ENCODE measurements at places on chromosomes 3 and 15. TPM values are rescaled to one million over a fixed set of nuclear protein-coding genes. Genes with fewer than 3 reads are reported as not detected.

Gene ESYT3
- total RNA-seq: 1.9 TPM

Gene SECISBP2L
- 34.9 TPM for total RNA-seq

Gene NUTM1
- not detected for total RNA-seq

Gene PLSCR5
- not detected for total RNA-seq

DNA sequence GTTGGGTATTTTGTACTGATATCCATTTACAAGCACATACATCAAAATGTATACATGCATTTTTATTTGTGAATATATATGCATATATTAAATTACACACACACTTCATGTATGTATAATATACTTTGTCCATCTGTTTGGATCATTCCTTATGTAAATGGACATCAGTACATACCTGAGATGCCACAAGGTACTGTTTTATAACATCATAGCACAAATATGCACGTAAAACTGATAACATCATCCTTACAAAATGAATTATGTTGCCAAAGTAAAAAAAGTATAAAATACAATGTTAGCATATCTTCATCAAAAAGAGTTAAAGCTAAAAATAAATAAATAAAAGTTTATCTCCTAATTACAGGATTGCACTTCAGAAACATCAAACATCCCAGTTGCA lies 634.8 kb upstream of the UBE2E2 start:
- no peaks in the 10 kb centered on the region for H3K36me3 ChIP-seq
- H3K4me1 ChIP-seq: no peaks in the 10 kb centered on the region
- no peak overlapping the region for H3K27ac ChIP-seq
- no peak for DNase-seq

DNA sequence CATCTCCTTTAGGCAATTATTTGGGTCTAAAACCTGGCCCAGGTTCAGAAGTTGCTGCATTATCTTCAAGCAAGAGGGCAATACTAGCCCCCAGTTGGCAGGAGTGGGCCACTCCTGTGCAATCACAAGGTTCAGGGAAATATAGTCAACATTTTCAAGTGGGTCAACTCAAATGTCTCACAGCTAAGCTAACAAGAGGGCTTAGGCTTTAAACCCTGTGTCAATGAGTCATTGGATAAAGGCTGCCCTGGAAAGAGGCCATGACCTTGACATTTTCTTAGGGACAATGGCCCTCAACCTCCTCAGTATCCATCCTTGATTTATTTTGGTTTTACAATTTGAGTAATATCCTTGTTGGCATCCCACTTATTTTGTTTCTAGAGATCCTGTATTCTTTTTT lies 73.5 kb upstream of the DCP1A start:
- H3K4me1 ChIP-seq: no peaks in the 10 kb centered on the region
- no peak for DNase-seq
- no peak overlapping the region for H3K4me3 ChIP-seq
- H3K27me3 ChIP-seq: no peaks in the 10 kb centered on the region
- no peak overlapping the region for H3K27ac ChIP-seq
- H3K36me3 ChIP-seq: no peaks in the 10 kb centered on the region

GRCh38 chr15:22810033-22810852 lies 23.8 kb downstream of the NIPA1 start:
- no peaks in the 10 kb centered on the region for H3K36me3 ChIP-seq
- no peak overlapping the region for H3K27ac ChIP-seq
- H3K4me1 ChIP-seq: no peaks in the 10 kb centered on the region
- H3K4me3 ChIP-seq: no peak overlapping the region

DNA sequence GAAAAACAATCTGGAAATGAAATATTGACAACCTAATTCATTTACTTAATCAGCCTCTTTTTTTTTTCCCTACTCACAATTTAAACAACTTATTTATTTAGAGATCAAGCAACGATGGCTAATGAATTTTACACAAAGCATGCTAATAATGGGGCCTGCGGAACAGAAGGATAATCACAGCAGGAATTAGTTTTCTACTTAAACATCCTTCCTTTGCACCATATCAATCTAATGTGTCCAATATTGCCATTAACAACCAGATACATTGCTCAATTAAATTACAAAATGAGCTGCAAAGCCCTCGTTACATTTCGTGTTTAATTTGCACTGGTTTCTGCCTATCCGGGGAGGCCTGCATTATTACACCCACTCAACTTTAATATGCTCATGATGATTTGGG lies 99.2 kb downstream of the RAB11A start:
- no peak overlapping the region for H3K27ac ChIP-seq
- H3K27me3 ChIP-seq: no peaks in the 10 kb centered on the region
- no peak for DNase-seq
- H3K4me3 ChIP-seq: no peak overlapping the region
- no peaks in the 10 kb centered on the region for H3K4me1 ChIP-seq
